Kidney epithelial cell (primary cell): ENCODE measurements at places on chromosomes 4 and X. TPM values are rescaled to one million over a fixed set of nuclear protein-coding genes. Genes with fewer than 3 reads are reported as not detected.

Gene AWAT2
- total RNA-seq, result not detected in 2 replicates

Gene TRIML2
- 0.08 and 0.68 TPM in 2 replicates for total RNA-seq

Gene FHIP1A
- 10.0 and 11.5 TPM in 2 replicates for total RNA-seq

Gene TECRL
- not detected in 2 replicates for total RNA-seq

Gene DHX15
- 87.5 and 90.0 TPM in 2 replicates for total RNA-seq

Gene SORCS2
- 1.4 and 8.1 TPM in 2 replicates for total RNA-seq

Gene SMPX
- total RNA-seq, result not detected in 2 replicates

Gene PRSS12
- total RNA-seq, result 1.6 and 2.3 TPM in 2 replicates

Gene HERC5
- total RNA-seq, result 4.9 and 6.6 TPM in 2 replicates

Gene CENPE
- total RNA-seq, result 1.6 and 3.0 TPM in 2 replicates

Gene DTHD1
- not detected in 2 replicates for total RNA-seq

Gene AADAT
- total RNA-seq, result 12.5 and 13.7 TPM in 2 replicates

Gene TMEM154
- total RNA-seq, result 18.2 and 20.8 TPM in 2 replicates

DNA sequence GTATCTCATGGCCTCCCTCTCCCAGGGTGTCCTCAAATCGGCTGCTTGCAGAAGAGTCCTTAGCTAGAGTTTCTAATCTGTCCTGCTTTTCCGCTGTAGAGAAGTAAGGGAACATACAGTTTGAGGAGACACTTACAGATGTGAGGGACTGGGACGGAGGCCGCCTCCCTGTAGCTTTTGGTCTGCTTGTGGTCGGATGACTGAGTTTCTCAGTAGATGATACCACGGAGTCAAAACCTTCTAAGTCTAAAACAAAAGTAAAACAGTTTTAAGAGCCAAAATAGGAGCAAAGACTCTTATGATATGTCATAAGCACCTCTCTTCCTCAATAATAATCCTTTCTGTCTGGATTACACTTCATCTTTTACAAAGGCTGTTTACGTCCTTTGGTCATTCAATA, 34.5 kb upstream of the MAP3K15 start:
- no peak for DNase-seq

- DNase-seq, result no peak
These were observed 106.9 kb downstream of the FAM53A start for GRCh38 chr4:1576961-1577821.

GRCh38 chrX:155022585-155022984, at the start of gene F8:
TSS of gene F8 (minus strand) at chrX:155022723. CDS start at chrX:155022552, 171 bp downstream.
- DNase-seq, result no peak

GRCh38 chr4:9919047-9919446, 102.2 kb downstream of the SLC2A9 start:
- DNase-seq, result no peak

DNA sequence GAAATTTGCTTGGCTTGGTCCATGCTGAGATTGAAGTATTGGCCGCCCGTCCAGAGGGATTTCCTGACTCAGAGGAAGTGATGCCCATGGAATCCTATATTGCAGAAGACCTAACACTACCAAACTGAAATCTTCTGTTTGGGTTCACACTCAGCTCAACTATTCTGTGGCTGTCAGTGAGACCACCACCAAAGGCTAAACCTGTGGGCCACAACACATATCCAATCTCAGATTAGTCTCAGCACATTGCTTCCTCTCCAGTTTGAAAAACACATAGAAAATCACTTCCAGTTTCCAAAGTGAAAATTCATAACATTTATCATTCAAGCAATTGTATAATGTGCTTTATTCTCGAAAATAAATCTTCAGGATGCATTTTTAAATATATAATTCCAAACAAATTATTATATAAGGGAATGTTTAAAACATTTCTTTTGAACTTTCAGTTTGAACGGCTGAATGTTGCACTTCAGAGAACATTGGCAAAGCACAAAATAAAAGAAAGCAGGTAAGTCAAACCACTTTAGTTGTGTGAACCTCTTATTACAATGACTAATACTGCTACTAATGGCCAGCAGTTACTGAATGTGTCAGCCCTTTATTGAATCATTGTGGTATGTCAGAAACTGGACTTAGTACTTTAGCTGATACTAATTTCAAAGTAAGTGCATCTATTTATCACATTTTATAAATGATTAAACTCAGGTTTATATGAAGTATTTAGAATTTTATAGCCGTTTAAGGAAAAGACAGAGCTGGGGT, 37.0 kb downstream of the GUCY1A1 start:
- DNase-seq, result peak; percentile 57

GRCh38 chr4:78332976-78333375, 218.6 kb upstream of the ANXA3 start:
- no peak for DNase-seq

DNA sequence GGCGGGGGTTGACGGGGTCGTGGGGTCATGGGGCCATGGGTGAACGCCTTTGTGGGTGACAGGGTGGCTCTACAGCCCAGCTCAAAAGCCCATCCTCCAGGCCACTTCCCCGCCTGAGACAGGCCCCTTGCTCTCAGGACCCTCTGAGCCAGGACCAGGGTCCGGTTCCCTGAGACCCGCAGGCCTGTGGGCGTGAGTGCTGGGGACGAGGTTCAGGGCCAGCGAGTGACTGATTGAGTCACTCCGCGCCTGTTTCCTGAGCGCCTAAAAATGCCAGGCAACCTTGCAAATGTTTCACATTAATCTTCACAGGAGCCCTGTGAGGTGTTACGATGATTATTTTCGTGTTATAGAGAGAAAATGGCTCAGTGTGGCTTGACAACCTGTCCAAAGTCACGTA, 97.8 kb downstream of the ZNF674 start:
- DNase-seq, result no peak

GRCh38 chr4:168154546-168155277, 62.4 kb downstream of the ANXA10 start:
- DNase-seq, result no peak

DNA sequence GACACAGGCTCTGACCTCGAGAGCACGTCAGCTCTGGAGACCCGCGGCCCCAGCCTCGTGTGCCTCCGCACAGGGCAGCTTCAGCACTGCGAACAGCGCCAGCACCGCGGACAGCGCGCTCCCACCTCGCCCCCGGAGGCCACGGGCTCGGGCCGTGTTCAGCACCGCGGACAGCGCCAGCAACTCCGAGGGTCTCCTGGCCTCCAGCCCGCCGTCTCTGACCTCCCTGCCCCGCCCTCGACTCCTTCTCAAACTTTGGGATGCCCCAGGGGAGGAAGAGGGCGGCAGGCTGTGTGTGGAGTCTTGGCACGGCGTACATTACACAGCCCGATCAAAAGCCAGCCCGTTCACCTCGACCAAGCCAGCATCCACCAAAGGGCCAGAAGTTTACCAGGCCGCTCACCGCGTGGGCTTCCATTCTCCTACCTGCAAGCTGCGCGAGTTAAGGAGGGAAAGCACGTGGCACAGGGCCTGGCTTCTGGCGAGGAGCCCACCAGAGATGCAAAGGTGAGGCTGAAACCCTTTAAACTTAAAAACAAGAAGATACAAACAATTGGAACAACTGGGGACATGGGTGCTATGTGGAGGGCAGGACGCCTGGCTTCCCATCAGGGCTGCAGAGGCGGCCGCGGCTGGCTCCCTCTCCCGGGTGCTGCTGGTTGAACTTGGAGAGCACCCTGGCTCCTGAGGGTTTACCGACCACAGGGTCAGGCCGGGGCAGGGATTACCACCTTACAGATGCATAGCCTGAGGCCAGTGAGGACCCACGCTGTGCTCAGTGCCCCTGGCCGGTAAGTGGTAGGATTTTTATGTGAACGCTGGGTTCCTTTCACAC, 4.5 kb upstream of the NKX1-1 start:
- DNase-seq, result no peak

GRCh38 chr4:148261848-148262247, 180.4 kb downstream of the NR3C2 start:
- peak; percentile 69 for DNase-seq

DNA sequence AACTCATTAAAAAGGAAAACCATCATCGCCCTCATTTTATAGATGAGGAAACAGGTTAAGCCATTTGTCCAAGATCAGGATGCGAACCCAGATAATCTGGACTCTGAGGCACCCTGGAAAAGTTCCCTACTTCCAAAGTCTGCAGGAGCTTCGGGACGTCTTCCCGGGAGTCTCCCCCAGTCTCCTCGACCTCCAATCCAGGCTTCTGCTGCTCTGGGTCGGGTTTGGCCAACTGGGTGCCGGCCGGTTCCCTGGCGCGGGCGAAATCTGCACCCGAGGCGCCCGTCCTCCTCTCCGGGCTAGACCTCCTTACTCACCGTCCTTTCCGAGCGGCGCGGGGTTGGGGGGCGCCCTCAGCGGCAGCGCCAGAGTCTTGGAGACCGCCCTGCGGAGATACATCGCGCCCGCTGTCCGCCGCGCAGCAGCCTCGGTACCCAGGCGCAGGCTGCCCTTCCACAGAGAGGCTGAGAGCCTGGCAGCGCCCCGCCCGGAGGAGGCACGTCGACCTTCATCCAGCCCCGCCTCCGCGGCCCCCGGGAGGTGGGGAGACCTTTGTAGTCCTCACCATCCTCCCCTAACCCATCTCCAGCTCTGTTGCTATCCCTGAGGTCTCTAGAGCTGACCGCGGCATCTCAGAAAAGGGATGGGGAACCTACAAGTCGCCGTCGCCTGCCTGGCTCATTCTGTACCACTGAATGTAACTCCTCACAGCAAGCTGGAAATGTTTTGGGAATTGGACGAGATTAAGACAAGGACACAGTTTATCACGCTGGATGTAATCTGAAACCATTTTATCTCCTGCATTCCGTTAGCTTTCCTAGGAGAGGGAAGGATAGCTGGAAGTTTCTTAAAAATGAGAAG, at the start of gene MGARP:
TSS of gene MGARP (minus strand) at position 466 of the 861 bp plus-strand sequence. CDS start at position 399, 67 bp downstream.
- DNase-seq, result no peak

DNA sequence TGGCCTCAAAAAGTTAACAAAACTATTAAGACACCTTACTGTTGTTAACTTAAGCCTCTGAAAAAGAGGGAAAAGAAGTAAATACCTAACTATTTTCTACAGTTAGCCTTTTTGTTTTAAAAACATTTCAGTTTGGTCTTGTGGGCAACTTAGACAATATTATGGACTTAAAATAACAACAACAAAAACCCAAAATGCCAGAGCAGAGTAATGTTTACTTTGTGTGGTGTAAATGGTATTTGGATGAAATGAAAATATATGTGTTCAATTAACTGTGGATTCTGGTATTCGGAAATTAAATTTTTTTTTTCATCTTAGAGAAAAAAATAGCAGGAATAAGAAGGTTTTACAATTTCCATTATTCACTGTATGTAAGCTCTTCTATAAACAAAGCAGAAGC, 79.6 kb upstream of the NPNT start:
- no peak for DNase-seq

DNA sequence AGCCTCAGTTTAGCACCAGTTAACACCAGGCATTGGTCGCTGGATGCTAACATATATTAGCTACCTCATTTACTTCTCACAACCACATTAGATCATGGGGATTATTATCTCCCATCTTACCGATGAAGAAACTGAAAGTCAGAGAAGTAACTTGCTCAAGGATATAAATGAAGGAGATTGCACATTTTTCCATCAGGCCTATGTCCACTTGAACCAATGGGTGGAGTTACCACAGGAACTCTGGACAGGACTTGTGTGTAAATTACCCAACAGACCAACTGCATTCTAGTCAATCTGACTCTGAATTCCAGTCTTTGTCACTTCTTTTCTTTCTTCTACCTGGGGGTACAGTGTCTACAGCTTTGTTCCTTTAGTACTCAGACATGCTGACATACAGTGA, 1.8 kb downstream of the LNX1 start:
- DNase-seq, result no peak

DNA sequence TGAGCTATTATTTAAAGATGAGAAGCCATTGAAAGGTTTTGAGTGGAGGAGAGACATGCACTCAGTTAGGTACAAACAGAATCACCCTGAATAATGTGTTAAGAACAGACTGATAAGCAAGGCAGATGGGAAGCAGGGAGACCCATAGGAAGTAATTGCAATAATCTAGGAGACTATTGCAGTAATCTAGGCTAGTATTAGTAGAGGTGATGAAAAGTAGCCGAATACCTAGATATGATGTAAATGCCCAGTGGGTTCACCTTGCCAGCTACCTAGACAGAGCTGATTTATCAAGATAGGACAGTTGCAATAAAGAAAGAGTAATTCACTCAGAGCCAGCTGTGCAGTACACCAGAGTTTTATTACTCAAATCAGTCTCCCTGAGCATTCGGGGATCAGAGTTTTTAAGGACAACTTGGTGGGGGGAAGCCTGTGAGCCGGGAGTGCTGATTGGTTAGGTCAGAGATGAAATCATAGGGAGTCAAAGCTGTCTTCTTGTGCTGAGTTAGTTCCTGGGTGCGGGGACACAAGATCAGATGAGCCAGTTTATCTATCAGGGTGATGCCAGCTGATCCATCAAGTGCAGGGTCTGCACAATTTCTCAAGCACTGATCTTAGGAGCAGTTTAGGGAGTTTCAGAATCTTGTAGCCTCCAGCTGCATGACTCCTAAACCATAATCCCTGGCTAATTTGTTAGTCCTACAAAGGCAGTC, 427.5 kb downstream of the RPA4 start:
- no peak for DNase-seq

GRCh38 chrX:70554081-70554480, 109.4 kb downstream of the DLG3 start:
- DNase-seq, result no peak

DNA sequence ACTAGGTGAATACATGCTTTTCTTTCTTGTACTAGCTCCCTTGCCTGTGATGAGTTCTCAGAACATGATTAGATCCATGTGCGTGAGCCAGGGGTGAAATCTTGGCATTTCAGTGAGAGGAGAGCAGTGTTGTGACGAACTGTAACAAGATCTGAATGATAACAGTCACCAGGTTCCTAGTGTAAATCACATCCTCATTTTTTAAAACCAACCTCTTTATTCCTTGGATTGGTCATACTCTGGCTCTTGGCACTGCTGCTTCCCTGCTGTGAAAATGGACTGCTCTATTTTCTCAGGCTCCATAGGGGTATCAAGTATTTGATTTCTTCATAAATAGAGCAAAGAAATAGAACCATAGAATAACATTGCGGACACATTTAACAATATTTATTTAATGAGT, 206.3 kb downstream of the SLC4A4 start:
- DNase-seq, result no peak

GRCh38 chrX:20442597-20442996, 175.9 kb upstream of the RPS6KA3 start:
- peak; percentile 19 for DNase-seq

- no peak for DNase-seq
These were observed 241.1 kb upstream of the KLF3 start for GRCh38 chr4:38422850-38423249.

- no peak for DNase-seq
These were observed 1724.0 kb downstream of the RPA4 start for GRCh38 chrX:98607739-98608138.

GRCh38 chr4:5467111-5467510, 241.2 kb downstream of the EVC2 start:
- DNase-seq, result no peak

DNA sequence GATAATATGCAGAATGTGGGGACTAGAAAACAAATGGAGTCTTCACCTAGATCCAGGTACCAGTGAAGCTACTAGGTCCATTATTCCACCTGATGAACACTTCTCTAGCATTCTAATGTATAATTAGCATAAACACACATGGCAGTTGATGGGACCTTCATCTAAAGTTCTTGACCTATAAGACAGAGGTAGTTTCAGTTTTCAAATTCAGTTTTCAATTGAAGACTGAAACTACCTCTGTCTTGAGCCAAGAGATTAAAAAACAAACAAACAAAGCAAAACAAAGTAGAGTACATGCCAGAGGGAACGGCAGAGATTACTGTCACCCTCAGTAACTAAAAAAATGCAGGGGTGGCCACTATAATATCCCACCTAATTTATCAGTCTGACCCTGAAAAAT, 199.9 kb upstream of the NEIL3 start:
- no peak for DNase-seq
